Neural progenitor cell (in vitro differentiated cells): ENCODE measurements at places on chromosomes 4 and X. TPM values are rescaled to one million over a fixed set of nuclear protein-coding genes. Genes with fewer than 3 reads are reported as not detected.

GRCh38 chrX:9664224-9664623, 101.4 kb downstream of the GPR143 start:
- H3K27me3 ChIP-seq, result no peaks in the 10 kb centered on the region
- no peak for DNase-seq
- no peak overlapping the region for H3K4me3 ChIP-seq
- H3K36me3 ChIP-seq, result no peaks in the 10 kb centered on the region
- H3K27ac ChIP-seq, result no peak overlapping the region

- H3K27me3 ChIP-seq, result no peaks in the 10 kb centered on the region
- H3K4me3 ChIP-seq, result no peak overlapping the region
- peaks cover 1% of the 10 kb centered on the region for H3K36me3 ChIP-seq
- peaks cover 11% of the 10 kb centered on the region for H3K4me1 ChIP-seq
- DNase-seq, result no peak
- no peak overlapping the region for H3K27ac ChIP-seq
These were observed 221.3 kb downstream of the ANK2 start for GRCh38 chr4:113270520-113271319.

DNA sequence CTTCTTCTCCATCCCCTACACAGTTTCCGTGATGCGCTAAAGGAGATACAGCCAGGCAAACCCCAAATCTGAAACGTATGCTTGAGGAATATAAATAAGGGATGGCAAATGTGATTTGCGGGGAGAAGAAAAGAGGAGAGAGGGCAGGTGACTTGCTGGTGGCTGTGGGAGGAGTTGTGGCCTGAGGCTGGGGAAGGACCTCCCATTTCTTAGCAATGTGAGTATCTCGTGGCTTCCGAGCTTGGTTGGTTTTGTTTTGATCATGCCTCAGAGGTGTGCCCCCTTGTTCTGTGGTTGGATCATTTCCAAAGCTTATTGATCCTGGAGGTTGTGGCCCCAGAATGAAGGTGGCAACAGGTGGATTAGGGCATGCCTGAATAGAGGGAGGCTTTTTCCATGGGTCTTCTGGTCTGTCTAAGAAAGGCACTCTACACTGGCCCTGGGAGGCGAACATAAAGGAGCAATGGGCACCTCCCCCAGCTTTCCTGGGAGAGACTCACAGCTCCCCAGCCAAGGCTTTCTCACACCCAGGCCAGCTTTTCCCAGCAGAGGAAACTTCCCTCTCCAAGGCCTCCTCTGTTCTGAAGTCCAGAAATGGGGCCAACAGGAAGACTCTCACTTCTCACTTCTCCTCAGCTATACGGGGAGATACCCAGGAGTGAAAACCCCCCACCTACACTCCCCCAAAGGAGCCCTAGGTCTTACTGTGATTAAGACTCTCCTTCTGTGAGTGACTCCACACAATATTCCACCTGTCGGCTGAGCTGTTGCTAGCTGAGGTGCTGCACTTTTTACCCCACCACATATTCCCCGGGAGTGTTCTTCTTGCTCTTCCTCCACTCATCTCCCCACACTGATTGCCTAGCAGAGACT, 40.0 kb downstream of the C4orf51 start:
- H3K36me3 ChIP-seq, result no peaks in the 10 kb centered on the region
- H3K4me3 ChIP-seq, result no peak overlapping the region
- peak overlapping the region; percentile 79 for H3K27ac ChIP-seq
- peaks cover 15% of the 10 kb centered on the region for H3K4me1 ChIP-seq
- no peak for DNase-seq

GRCh38 chr4:165560941-165561340, 182.1 kb downstream of the CPE start:
- no peaks in the 10 kb centered on the region for H3K36me3 ChIP-seq

- DNase-seq, result no peak
- H3K4me3 ChIP-seq, result no peak overlapping the region
- no peak overlapping the region for H3K27ac ChIP-seq
- H3K4me1 ChIP-seq, result no peaks in the 10 kb centered on the region
- no peaks in the 10 kb centered on the region for H3K36me3 ChIP-seq
These were observed 879.1 kb downstream of the ARAP2 start for GRCh38 chr4:35365186-35365585.

DNA sequence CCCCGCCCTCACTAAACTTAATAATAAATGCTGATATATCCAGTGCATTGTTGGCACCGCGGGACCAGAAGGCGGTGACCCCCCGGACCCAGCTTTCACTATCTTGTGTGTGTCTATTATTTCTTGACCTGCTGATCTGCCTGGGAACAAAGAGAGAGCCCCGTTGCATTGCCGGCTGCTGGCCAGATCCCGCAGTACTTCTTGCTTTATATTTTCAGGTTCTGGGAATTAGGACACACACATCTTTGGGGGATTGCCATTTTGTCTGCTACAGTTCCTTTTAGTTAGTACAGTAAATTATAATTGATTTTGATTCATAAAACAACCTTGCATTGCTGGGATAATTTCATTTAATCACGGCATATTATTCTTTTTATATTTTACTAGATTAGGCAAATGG, 2.2 kb upstream of the RTL8B start:
- no peak for DNase-seq
- no peaks in the 10 kb centered on the region for H3K27me3 ChIP-seq
- H3K36me3 ChIP-seq, result no peaks in the 10 kb centered on the region

GRCh38 chrX:65883556-65883955, 156.3 kb downstream of the VSIG4 start:
- DNase-seq, result no peak
- no peak overlapping the region for H3K27ac ChIP-seq
- H3K4me3 ChIP-seq, result no peak overlapping the region
- H3K27me3 ChIP-seq, result no peaks in the 10 kb centered on the region

Gene F11
- not detected in 2 replicates for total RNA-seq

Gene RFC1
- 67.0 and 123 TPM in 2 replicates for total RNA-seq

Gene ZNF711
- 34.7 and 55.4 TPM in 2 replicates for total RNA-seq

Gene GPR143
- 10.6 and 13.6 TPM in 2 replicates for total RNA-seq

Gene ARHGEF9
- 49.7 and 53.0 TPM in 2 replicates for total RNA-seq

Gene ASB12
- total RNA-seq, result 0.19 TPM in 1 of 2 replicates, not detected in the other
